Psoas muscle (tissue), 8 donors: ENCODE measurements at places on chromosomes 16 and 17. TPM values are rescaled to one million over a fixed set of nuclear protein-coding genes. Genes with fewer than 3 reads are reported as not detected.
A peak's percentile ranks its signal among the peaks of the same experiment; 100 is the strongest.

MT1X gene
- polyA plus RNA-seq: 4,054 TPM

ARHGAP23 gene
- 11.8 TPM for polyA plus RNA-seq

- DNase-seq: peak; percentile 61
Observed at GRCh38 chr17:4908301-4908700, 5.4 kb upstream of the CHRNE start.

MGAT5B gene
- 0.04 TPM for polyA plus RNA-seq

- no peak for DNase-seq
Observed at GRCh38 chr16:11160676-11161115, 95.3 kb downstream of the SOCS1 start.

DNA sequence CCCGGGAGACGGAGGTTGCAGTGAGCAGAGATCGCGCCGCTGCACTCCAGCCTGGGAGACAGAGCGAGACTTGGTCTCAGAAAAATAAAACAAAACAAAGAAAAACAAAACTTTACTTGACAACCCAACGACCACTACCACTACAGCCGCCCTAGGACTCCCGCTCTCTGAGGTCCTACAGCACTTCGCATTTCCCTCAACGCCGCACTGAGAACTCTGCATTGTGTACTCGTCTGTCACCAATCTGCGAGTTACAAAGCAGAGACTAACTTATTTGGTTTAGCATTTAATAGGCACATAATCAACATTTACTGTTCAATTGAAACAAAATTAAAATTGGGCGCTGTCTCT is 479 bp upstream of the ZNF207 start:
- no peak for DNase-seq

LGALS9 gene
- 10.3 TPM for polyA plus RNA-seq

DNA sequence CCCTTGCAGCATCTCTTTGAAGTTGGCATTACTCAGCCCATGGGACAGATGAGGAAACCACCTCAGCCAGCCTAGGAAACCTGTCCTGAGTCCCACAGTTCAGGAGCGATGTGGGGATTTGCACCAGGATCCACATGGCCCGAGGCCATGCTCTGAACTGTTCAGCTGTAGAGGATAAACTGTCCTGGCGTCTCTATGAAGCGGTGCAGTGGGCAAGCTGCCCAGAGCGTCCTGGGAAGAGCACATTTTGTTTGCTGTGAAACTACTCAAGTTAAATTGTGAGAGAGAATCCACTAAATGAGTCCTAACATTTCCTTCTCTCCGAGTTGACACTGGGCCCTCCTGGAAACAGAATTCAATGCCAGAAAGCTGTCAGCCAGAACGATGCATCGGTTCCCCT is 276.6 kb upstream of the TNRC6C start:
- DNase-seq: peak; percentile 86

MAP2K4 gene
- 40.0 TPM for polyA plus RNA-seq

DNA sequence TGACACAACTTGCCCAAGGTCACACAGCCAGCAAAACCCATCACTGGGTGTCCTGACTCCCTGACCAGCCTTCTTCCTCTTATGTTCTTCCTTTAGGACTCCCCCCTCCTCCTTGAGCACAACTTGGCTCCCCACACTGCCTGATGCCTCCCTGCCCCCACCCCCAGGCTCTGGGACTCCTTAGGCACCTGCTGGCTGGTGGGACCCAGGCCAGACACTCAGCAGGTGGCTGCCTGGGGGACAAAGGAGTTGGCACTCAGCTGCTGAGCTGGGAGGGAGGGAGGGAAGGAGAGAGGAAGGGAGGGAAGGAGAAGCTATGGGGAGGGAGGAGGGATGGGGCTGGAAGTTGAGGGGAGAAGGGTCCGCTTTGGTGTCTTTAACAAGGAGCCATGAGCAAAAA is 8.0 kb downstream of the SEZ6 start:
- no peak for DNase-seq

DNA sequence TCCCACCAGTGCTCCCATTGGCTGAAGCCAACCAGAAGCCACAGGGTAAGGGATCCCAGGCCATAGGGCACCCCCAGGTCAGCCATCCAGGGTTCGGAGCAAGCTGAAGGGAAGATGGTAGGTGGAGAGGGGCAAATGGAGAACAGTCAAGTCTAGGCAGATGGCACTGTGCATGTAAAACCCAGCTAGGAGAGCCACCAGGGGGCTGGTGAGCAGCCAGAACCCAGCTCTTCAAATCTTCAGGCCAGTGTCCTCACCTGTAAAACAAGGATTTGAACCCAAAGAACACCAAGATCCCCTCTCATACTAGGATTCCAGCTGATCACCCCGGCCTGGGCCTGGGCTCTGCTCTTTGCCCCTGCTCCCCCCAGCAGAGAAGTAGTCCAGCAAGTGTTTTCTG is 43.5 kb downstream of the GINS3 start:
- no peak for DNase-seq

- DNase-seq: no peak
Observed at GRCh38 chr17:36641331-36641876, 40.0 kb downstream of the MRM1 start.

ZNF594 gene
- 1.1 TPM for polyA plus RNA-seq

- DNase-seq: no peak
Observed at GRCh38 chr17:76356803-76357456, 3.2 kb upstream of the PRPSAP1 start.

GRCh38 chr17:71057448-71057847 is 888.1 kb downstream of the KCNJ2 start:
- no peak for DNase-seq

ST6GALNAC2 gene
- 1.2 TPM for polyA plus RNA-seq

GRCh38 chr17:55699181-55699860 is 23.3 kb downstream of the TMEM100 start:
- DNase-seq: no peak

DNA sequence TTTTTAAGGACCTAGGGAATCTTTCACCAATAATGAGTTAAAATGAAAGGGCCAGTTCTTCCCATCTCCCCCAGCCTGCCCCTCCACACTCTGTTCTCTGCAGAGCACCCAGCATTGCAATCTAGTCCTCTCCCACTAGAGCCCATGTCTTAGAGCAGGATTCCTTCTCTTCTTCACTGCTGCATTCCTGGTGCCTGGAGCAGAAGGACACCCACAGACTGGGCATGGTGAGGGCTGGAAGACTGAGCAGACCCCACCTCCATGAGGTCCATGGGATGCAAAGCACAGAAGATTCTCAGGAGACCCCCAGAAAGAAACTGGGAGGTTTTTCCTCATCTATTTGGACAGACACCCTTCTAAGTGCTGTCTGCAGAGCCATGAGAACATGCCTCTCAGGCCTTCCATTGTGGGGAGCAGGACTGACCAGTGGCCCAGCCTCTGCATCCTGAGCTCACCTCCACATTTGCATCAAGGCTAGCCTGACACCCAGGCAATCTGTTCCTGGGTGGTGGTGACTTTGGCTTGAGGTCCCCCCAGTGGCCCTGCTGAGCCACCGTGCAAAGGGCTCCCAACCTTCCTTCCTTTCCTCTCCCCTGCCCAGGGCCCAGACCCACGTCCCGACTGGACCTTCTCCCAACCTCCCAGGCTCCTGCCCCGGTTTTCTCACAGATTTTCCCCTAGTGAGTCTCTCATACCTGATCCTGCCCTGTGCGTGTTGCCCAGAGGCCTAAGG is 74.2 kb upstream of the ZNF469 start:
- peak; percentile 2 for DNase-seq

ALOX15 gene
- polyA plus RNA-seq: not detected

DNA sequence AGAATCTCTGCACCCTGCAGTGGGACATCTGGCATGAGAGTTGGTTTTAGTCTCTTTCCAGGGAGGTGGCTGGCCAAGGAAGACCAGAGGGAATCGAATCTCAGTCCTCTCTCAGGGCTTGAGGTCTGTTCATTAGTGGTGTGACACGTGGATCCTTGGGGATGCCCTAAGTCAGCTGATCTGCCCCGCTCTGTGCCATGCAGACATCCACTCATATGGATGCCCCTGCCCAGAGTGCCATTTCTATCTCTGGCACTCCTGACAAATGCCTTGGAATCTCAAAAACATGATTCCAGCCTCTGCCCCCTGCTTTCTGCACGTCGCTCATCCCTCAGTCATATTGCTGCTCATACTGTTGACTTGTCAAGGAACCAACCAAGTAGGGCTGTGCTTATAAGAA is 38.8 kb downstream of the WSCD1 start:
- no peak for DNase-seq

TBC1D3K gene
- not detected for polyA plus RNA-seq

DNA sequence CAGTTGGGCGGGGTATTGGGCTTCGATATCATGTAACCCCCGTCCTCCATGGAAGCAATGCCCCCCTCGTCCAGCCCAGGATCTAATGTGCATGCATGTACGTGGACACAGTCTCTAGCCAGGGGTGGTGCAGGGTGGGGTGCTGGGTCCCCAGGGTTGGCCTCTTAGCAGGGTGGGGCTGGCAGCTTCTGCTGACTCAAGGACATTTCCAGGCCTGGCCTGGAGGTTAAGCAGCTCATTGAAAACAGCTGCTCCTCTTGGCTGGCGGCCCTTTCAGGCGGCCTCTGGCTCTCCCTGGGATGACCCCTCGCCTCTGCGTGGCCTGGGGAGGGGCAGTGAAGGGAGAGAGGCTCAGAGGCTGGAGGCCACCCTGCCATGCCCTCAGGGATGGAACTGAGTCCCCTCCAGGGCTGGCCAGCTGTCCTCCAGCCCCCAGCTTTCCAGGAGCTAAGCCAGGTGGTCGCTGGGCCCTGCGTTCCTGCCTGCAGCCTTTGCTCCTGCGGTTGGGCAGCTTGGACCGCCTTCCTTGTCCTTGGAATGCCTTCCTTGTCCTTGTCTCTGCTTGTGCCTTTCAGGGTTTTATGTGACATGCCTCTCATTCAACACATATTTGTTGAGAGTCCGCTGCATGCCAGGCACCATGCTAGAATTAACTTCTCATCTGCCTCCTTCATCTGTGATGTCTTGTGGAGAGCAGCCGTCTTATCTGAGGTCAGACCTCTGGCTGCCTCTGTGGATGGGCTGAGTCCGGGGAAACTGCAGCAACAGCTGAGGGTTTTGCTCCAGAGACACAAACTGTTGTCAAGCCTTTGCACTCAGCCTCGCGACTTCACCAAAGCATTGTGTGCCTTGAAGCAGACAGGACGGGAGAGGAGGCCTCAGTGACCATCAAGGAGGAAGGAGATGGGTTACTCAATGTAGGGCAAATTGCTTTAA is 26.6 kb downstream of the MRC2 start:
- DNase-seq: peak; percentile 81

GRCh38 chr17:37743875-37744632 is 805 bp downstream of the HNF1B start:
- no peak for DNase-seq

- DNase-seq: no peak
Observed at GRCh38 chr16:86974120-86974519, 343.1 kb downstream of the C16orf95 start.

DNA sequence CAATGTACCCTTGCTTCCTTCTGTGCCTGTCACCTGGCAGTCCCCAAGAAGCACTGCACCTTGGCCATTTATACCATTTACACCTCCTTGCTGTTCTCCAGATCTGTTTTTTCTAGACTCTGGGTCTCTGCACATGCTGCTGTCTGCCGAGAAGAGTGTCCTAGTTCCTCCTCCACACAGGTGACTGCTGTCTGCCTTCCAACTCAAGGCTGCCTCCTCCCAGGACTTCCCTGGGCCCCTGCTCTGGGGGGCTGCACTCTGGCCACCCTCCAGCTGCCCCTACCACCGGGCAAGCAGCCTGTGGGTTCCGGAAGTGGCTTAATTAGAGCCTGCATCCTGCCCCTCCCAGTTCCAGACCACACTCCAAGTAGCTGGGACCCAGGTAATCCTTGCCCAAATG is 5.7 kb upstream of the LIMD2 start:
- no peak for DNase-seq
